ENCODE measurements at places on chromosomes 13 and 19. TPM values are rescaled to one million over a fixed set of nuclear protein-coding genes. Genes with fewer than 3 reads are reported as not detected.
A peak's percentile ranks its signal among the peaks of the same experiment; 100 is the strongest.

GRCh38 chr13:59360916-59361315 is 802.8 kb downstream of the DIAPH3 start:
- DNase-seq, result no peak

GRCh38 chr13:76687467-76687866 is 198.7 kb downstream of the KCTD12 start:
- DNase-seq, result no peak

- DNase-seq, result no peak
Observed at GRCh38 chr19:18905058-18905456, 9.1 kb upstream of the CERS1 start.

DNA sequence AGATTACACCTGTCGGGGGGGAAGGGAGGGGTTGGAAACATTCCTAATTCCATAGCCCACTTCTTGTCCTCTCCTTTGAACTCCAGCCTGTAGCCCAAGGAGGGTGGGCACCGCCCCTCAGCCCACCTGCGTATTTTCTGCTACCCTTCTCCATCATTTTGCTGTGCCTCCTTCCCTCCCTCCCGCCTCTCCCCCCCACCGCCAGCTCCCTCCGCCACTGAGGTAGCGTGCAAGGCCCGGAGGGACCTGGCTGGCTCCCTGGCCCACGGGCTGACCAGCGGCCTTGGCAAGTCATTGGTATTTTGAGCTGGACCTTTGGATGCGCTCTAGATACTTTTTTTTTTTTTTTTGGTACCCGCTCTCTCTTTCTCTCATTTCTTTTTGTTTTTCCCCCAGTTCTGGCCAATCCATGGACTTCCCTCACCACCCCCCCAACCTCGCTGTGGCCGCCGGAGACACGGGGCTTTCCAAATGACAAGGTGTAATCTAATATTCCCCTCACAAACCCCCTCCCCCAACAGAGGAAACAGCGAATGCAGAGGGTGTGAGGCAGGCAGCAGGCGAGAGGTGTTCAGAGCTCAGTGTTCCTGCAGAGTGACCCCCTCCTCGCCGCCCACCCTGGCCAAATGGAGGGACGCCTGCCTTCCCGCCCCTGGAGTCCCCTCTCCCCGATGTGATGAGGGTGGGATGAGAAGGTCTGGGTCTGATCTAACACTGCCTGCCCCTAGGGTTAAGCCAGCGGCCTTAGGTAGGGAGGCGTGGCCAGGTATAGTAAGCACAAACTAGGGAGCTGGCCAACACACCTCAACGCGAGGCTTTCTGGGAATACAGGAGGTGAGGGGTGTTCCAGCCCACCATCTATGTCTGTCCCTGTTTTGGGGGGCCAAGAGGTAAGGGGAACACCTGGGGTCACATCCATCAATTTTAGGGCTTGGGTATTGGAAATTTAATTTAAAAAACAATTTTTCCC is 89.2 kb downstream of the PTPRS start:
- peak; percentile 29 for DNase-seq

Gene LILRA1
- polyA plus RNA-seq, result 0.32 TPM

DNA sequence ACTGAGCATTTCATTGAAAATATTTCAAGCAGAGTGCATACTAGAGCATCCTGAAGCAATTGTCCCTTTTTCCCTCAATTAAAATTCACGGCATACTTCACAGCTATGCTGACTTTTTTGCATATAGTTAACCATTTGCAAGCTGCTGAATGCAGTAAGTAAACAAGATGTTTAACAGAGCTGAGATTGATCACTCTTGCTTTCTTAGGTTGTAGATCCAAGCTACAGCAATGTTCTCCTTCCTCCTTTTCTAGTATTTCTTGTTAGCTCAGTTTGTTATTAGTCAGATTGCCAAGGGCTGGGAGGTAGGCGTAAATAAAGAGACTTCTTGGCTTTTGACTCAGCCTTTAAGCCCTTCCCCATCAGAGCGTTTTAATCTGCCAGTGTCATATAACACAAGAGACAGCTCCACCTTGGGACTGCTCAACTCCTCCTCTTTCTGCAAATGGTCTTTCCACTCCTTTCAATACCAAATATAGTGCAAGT is at the start of gene SLITRK6:
Gene SLITRK6 (minus strand): TSS at position 323 of the 486 bp plus-strand sequence. CDS start 2,911 bp downstream, outside the sequence.
- DNase-seq, result peak; percentile 28

- no peak for DNase-seq
Observed at GRCh38 chr13:69264362-69265334, 843.0 kb upstream of the ATXN8OS start.

GRCh38 chr13:39527961-39528660 is 74.9 kb downstream of the LHFPL6 start:
- no peak for DNase-seq

DNA sequence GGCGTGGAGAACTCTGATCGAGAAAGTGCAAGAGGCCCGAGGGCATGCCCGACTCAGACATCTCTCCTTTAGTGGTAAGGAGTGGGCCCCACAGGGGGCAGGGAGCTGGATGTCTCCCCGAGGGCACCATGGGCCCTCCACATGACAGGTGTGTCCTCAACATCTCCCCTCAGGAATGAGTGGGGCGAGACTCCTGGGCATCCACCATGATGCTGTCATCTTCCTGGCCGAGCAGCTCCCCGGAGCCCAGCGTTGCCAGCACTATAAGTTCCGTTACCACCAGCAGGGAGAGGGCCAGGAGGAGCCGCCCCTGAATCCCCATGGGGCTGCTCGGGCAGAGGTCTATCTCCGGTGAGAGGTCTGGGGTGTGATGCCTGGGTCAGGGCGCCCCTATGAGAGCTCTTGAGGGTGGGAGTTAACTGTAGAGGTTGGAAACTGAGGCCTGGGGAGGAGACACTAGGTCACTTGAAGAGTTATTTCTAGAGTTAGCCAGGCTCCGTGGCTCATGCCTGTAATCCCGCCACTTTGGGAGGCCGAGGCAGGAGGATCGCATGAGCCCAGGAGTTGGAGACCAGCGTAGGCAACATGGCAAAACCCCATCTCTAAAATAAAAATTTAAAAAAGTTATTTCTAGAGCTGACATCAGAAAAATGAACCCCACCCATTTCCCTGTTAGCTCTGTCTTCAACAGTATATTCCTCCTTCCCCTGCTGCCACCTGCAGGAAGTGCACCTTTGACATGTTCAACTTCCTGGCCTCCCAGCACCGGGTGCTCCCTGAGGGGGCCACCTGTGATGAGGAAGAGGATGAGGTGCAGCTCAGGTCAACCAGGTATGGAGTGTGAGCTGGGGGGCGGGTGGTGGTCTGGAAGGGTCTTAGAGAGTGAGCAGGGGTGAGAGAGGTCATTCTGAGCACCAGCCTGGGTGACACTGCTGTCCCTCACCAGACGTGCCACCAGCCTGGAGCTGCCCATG is 5.1 kb downstream of the IGFLR1 start:
- no peak for DNase-seq

GRCh38 chr19:7623725-7624603 is 5.4 kb downstream of the XAB2 start:
- DNase-seq, result no peak

Gene RYR1
- polyA plus RNA-seq, result 9.6 TPM

DNA sequence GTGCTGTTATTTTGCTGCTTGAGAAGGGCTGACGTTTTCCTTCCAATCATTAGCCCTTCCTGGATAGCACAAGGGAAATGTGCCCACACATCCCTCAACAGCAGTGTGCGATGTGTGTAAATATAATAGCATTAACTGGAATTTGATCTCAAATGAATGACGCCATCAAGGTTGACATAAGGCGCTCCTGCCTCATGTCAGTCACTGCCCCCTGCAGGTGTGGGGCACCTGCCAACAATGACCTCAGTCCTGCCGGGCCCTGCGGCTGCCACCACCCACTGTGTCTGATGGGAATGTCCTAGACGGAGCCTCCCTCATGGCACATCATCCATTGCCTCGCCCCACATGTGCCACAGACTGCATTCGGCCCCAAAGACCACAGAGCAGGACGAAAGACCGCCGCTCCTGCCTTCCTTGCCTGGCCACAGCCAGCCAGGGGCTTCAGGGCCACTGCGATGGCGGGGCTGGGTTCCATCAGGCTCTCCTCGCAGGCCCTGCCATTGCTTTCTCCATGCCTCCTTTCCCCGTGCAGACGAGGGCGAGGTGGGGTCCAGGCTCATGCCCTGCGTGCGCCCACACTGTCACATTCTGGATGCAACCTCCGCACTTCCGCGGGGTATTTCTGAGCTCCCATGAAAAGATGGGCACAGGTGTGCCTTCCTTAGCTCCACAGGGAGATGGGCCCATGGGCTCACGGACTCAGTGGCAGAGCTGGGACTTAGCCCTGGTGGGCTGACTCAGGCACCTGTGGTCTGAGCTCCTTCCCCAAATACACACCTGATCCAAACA is 146.7 kb downstream of the SOX1 start:
- no peak for DNase-seq

Gene ADGRE1
- polyA plus RNA-seq, result 0.05 TPM

Gene FUT2
- 3.5 TPM for polyA plus RNA-seq

DNA sequence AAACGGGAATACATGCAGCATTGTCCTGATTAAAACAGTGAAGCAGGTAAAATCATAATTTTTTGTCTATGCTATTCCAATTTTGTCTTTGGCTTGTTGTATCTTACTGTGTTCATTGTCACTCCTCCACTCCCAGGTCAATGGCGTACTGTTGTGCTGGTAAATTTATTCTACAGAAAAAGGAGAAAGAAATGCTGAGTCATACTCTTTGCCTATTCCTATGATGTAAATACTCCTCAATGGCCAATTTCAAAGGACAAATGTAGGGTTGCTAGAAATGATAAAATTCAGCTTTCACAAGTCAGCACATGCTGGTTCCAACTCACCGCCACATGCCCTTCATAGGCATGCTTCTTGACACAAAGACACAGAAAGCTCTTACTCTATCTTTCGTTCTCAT is 694.4 kb upstream of the PCDH20 start:
- DNase-seq, result no peak

Gene ZNF628
- 2.4 TPM for polyA plus RNA-seq

- DNase-seq, result no peak
Observed at GRCh38 chr19:1343041-1343440, 40.7 kb upstream of the NDUFS7 start.

Gene EFNB2
- 140 TPM for polyA plus RNA-seq

Gene SIGLEC7
- polyA plus RNA-seq, result not detected

- no peak for DNase-seq
Observed at GRCh38 chr13:96862093-96862492, 132.2 kb downstream of the OXGR1 start.

GRCh38 chr19:1387684-1388636 is 4.3 kb downstream of the NDUFS7 start:
- no peak for DNase-seq

DNA sequence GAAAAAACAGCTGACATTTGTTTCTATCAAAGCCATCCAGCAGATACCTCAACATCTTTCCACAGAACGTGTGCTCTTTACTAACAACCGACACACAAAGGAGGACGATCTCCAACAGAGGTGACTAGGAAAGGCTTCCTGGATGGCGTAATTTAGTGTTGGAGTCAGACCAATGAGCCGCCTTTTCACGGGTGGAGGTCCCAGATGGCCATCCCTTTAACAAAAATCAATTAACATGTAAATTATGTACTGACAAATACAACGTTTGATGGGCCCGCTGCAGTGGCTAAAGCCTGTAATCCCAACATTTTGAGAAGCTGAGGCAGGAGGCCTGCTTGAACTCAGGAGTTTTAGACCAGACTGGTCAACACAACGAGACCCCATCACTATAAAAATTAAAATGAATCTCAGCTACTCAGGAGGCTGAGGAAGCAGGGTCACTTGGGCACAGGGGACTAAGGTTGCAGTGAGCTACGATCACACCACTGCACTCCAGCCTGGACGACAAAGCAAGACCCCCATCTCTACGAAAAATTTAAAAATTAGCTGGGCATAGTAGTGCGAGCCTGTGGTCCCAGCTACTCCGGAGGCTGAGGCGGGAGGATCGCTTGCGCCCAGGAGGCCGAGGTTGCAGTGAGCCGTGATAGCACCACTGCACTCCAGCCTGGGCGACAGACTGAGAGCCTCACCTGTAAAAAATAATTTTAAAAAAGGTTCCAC is 1.2 kb upstream of the DPY19L3 start:
- no peak for DNase-seq

- no peak for DNase-seq
Observed at GRCh38 chr13:48123812-48124211, 28.9 kb upstream of the MED4 start.

Gene GJB2
- polyA plus RNA-seq, result 4.4 TPM

DNA sequence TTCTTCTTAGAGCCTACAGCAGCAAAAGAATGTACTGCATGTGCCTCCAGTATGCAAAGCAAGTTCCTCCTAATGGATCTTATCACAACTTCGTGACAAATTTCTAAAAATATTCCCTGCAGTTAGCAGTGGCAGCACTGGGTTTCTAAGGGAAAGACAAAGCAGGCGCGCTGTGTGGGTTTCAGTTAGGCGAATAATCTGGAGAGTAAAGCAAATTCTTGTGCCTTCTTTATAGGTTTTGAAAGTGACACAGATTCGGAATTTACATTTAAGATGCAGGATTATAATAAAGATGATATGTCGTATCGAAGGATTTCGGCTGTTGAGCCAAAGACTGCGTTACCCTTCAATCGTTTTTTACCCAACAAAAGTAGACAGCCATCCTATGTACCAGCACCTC is 167.9 kb downstream of the LMO7 start:
- no peak for DNase-seq

DNA sequence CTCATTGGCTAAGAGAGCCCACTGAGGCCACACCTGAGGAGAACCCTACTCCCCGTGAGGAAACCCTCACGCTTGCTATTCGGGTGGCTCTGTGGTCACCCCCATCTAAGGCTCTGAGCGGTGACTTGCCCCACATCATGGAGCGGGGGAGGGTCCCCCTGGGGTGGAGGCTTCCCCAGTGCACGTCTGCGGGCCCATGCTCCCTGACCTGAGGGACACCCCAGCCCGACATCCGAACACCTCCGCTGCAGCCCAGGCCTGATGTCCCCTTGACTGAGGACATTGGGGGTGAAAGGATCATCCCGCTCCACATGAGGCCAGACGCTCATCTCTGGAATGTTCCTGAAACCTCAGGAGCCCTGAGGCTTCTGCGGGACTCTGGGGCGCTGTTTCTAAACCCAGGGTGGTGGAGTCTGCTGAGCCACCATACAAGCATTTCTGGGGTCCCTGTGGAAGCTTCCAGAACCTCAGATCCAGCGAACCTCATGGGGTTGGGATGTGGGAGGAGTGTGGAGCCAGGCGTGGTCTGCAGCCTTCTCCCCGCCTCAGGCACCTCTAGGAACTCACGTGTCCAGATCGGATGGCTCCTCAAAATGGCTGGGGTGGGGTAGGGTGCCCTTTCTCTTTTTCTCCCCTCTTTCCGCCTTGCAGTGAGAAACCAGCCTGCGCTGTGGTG is 19.9 kb downstream of the TMED1 start:
- DNase-seq, result no peak

Gene GRK1
- polyA plus RNA-seq, result 0.07 TPM

DNA sequence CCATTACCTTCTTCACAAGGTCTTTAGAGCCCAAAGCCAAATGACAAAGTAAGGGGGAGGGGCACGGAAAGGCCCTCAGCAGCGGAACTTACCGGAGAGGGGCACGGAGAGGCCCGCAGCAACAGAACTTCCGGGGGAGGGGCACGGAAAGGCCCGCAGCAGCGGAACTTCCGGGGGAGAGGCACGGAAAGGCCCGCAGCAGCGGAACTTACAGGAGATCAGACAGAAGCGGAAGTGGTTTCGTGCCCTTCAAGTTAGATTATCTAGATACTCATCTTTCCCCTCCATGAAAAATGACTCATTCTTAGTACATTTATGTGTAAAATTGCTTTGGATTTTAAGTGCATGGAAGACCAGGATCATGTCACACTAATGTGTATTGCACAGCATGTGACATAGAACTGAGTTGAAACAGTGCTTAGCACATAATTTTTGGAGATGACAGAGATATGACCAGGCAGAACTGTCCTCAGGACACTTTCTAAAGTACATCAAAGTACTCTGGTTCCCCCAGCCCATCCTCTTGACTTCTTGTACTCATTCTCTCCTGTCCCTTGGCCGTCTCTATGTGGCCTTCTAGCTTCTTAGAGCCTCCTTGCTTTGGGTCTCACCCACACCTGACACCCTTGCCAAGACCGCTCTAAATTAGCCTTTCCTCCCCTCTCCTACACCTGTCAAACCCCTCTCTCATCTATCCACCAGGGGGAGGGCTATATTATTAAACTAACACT is 25.7 kb upstream of the TPTE2 start:
- no peak for DNase-seq

Data from left kidney (tissue), 8 donors.